Cardiac atrium fibroblast (primary cell): ENCODE measurements at places on chromosomes 7 and 10. TPM values are rescaled to one million over a fixed set of nuclear protein-coding genes. Genes with fewer than 3 reads are reported as not detected.

GPR158 gene
- 4.9 and 10.3 TPM in 2 replicates for total RNA-seq

ZNF467 gene
- total RNA-seq, result 4.1 and 8.1 TPM in 2 replicates

ETV1 gene
- total RNA-seq, result 4.3 and 6.3 TPM in 2 replicates

GNAT3 gene
- not detected in 2 replicates for total RNA-seq

FOXI2 gene
- total RNA-seq, result not detected in 2 replicates

PRKCQ gene
- total RNA-seq, result 0.32 TPM in 1 of 2 replicates, not detected in the other

C10orf90 gene
- 0.16 and 0.18 TPM in 2 replicates for total RNA-seq

ZNF804B gene
- total RNA-seq, result not detected in 2 replicates

DYDC1 gene
- total RNA-seq, result not detected in 2 replicates

PFKFB3 gene
- 24.2 and 24.9 TPM in 2 replicates for total RNA-seq

GCC1 gene
- 15.5 and 19.0 TPM in 2 replicates for total RNA-seq

COL13A1 gene
- 26.9 and 27.9 TPM in 2 replicates for total RNA-seq

LDB1 gene
- 25.1 and 29.8 TPM in 2 replicates for total RNA-seq

HMX3 gene
- not detected in 2 replicates for total RNA-seq

FAM131B gene
- total RNA-seq, result 0.36 and 0.97 TPM in 2 replicates

OR9A2 gene
- total RNA-seq, result not detected in 2 replicates

BBIP1 gene
- 22.8 and 39.0 TPM in 2 replicates for total RNA-seq

CNTNAP2 gene
- under 0.01 TPM in 1 of 2 replicates, not detected in the other for total RNA-seq

CPN1 gene
- not detected in 2 replicates for total RNA-seq

CAMK2B gene
- 0.36 and 0.97 TPM in 2 replicates for total RNA-seq

TMEM196 gene
- total RNA-seq, result not detected in 2 replicates

DNAJC12 gene
- total RNA-seq, result 9.4 and 12.2 TPM in 2 replicates

LIPM gene
- total RNA-seq, result not detected in 2 replicates

NPC1L1 gene
- 0.18 TPM in 1 of 2 replicates, not detected in the other for total RNA-seq

TAF5 gene
- total RNA-seq, result 1.6 and 4.5 TPM in 2 replicates

PAX2 gene
- not detected in 2 replicates for total RNA-seq

FAM25C gene
- not detected in 2 replicates for total RNA-seq

WEE2 gene
- total RNA-seq, result not detected in 2 replicates

TAS2R41 gene
- not detected in 2 replicates for total RNA-seq

EPHA1 gene
- not detected in 2 replicates for total RNA-seq

NXPH1 gene
- total RNA-seq, result not detected in 2 replicates

CCDC172 gene
- total RNA-seq, result not detected in 2 replicates

CRYGN gene
- total RNA-seq, result not detected in 2 replicates
